ENCODE measurements at places on chromosomes 12 and 14.

DNA sequence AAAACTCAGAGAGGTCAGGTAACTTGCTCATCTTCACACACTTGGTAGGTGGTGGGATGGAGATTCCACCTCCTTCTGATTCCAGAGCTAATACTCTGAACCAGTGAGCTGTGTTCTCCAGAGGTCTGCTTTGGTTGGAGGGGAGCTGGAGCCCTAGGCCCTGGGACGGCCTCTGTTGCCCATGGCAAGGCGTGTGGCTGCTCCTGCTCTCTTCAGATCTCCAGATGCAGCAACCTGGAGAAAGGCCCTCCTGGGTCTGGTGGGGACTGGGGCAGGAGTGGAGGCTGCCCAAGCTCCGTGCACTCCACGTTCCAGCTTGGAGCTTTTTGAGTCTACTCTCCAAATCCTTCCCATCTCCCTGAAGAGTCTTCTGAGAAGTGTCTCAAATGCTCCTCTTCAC is 10.7 kb downstream of the CCND2 start:
- no peak for DNase-seq

- no peak for DNase-seq
Measured at GRCh38 chr12:42511656-42512055, 77.9 kb downstream of the PRICKLE1 start.

GRCh38 chr12:122079532-122080081 is 1.1 kb downstream of the MLXIP start:
- no peak for DNase-seq

GRCh38 chr12:58323676-58324075 is 382.3 kb downstream of the ATP23 start:
- DNase-seq = no peak

DNA sequence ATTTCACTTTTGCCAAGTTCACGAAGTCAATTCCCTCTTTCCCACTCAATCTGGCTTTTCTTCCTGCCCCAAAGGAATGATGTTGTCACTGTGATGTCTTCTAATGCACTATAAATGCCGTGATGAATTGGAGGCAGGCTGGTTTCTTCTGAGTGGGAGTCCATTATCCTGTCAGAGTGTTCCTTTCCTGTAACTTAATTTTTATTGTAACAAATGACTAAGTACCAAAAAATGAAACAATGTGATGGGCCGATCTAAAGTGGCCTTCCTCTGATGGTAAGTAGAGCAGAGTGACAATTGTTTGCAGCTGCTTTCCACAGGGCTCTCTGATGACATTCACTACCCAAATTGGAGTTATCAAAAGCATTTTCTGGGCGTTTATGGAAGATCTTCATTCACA is 22.2 kb downstream of the TMEM30B start:
- no peak for DNase-seq

DNA sequence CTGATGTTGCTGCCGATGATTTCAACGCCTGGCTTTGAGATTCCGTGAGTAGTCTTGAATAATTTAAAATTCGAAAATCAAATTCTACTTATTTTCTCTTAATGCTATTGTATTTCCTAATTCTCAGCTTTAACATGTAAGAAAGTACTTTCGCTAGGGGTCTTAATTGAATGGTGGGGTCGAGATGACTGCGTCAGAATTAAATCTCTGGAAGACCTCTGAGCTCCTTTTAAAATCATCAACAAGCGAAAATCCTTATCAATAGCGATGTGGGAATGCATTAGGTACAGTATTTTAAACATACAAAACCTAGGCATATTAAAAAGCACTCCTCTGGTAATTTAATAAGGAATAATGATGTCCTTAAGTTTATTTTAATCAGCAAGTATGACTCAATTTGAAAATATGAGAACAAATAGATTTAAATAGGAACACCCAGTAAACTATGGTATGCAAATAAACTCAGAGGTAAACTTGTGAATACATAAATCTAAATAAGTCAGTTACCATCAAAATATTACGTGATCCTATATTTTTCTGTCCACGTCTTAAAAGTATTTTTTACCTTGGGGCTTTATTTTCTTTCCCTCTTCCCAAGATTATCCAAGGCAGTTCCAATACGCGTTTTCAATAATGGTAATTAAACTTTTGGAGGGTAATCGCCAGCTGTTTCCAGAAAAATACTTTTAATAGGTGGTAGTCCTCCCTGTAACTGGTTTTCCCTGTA is 1.4 kb downstream of the FOXA1 start:
- no peak for DNase-seq

GRCh38 chr12:52836042-52836466 is 1.9 kb upstream of the KRT79 start:
- no peak for DNase-seq

DNA sequence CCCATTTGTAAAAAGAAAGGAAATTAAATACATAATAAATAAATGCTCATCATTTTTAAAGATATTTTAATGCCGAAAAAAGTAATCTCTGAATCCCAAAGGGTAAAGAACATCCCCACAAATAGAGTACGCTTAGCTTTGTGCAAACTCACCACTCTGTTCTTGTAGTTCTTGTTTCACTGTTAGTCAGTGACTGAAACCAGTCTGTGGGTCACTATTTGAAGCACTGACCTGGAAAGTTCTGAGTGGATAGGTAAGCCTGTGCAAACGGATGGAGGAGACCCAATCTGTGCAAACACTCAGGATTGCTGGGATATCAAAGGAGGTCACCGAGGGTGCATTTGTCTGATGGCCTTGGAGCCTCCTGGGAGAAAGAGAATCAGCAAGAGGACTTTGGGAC is 68.1 kb upstream of the TSPAN11 start:
- no peak for DNase-seq

DNA sequence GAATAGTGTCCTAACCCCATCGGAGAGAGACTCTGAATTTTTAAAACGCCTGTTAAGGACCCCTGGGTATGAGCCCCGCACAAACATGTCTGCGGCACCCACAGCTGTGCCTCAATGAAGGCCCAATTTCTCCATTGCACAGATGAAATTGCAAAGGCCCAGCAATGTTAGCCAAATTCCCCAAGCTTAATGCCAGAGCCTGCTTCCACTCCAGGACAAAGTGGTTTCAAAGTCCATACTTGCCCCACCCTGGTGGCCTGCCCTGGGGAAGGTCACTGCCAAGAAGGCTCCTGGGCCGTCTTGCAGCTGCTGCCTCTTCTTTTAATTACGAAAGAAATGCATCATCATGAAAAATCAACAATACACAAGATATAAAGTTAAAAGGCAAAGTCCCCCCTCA is 1179.7 kb downstream of the VRK1 start:
- no peak for DNase-seq

- no peak for DNase-seq
Measured at GRCh38 chr12:70691018-70691672, 53.9 kb upstream of the PTPRB start.

GRCh38 chr12:30603129-30603528 is 92.5 kb downstream of the IPO8 start:
- DNase-seq = no peak

DNA sequence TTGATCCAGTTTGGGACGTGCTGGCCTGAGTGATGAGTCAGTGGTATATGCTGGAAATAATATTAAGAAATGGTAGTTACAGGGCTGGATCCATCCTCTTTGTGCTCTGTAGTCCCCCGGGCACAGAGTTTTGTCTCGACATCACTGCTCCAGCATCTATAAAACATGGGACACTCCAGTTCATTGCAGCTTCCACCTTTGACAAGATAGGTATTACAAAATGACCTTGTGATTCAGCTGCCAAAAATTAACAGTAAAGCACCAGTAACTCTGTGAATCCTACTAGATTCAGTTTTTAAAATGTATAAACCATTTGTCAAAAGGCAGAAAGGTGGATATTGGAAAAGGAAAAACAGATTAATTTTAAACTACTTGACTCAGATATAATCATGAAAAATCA is 14.6 kb upstream of the GNG2 start:
- no peak for DNase-seq

- no peak for DNase-seq
Measured at GRCh38 chr12:118356809-118357256, 15.9 kb downstream of the TAOK3 start.

- DNase-seq = no peak
Measured at GRCh38 chr12:90368081-90368480, 586.9 kb downstream of the CCER1 start.

DNA sequence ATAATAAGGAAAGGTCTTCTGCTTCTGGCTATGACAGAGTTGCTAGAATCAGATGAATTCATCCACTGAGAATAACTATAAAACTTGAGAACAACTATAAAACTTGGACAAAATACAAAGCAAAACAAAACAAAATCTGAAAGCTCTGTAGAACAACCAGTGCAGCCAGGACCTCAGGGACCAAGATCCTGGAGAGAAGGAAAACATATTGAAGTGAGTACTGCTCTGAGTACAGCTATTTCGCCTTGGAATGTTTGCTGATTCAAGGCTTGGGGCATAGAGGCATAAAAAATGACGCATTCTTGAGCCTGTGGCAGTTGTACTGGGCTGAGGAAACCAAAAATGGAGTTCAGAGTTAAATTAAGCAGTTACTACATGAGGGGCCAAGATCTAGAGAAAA is 21.7 kb downstream of the FOXA1 start:
- DNase-seq = no peak

DNA sequence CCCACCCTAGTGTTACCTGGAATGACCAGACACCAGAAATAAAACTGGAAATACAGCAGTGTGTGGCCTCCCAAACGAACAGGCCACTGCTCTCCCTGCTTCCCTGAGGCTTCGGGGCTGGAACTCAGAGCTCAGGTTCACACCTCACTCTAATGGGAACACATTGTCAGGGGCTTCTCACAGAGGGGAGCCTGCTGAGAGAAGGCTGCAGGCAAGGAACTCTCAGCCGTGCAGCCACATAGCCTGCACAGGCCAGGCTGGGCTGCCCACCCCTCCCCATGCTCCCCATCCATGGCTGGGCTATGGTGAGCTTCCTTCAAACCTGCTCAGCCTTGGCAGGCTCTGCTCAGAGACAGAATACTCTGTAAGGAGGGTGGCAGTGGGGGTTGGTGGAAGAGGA is 302.5 kb downstream of the EMP1 start:
- no peak for DNase-seq

GRCh38 chr14:54444681-54445080 is 3.5 kb upstream of the CNIH1 start:
- DNase-seq = no peak

DNA sequence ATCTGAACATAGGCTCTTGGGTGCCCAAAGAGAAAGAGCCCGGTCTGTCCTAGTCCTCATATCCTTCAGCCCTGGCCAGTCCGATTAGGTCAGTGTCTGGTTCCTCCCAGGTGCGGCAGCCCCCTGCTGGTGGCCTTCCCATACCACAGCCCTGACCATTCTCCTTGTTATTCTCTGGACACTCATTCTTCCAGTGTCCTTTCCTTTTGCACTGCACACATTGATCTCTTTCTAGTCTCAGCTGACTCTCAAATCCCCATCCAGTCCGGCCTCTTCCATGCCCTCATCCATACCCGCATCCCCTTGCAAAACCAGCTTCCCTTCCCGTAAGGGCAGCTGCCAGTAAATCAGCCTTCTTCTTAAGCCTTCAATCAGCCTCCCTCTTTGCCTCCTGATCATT is 1316.3 kb downstream of the TMEM121 start:
- no peak for DNase-seq

- DNase-seq = no peak
Measured at GRCh38 chr14:76112889-76113624, 38.7 kb upstream of the GPATCH2L start.

GRCh38 chr12:69055280-69055679 is 122.3 kb upstream of the CPM start:
- DNase-seq = no peak

DNA sequence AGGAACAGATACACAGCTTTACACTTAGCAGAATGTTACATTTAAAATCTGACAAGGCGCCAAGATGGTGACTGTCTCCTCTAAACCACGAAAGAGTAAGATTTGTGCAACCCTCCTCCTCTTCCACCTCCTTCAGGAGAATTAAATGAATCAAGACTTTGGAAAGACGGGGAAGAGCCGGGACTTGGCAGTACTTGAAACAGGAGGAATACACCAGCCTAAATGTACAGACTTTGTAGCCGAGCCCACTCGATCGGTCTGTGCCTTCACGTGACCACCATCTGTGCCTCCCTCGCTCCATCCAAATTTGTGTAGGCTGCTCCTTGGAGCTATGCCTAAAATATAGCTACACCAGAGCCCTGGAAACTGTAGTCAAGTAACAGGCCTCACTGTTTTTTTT is 38.3 kb downstream of the SSPN start:
- DNase-seq = peak; percentile 69

GRCh38 chr14:101357038-101357437 is 204.3 kb upstream of the DIO3 start:
- no peak for DNase-seq

DNA sequence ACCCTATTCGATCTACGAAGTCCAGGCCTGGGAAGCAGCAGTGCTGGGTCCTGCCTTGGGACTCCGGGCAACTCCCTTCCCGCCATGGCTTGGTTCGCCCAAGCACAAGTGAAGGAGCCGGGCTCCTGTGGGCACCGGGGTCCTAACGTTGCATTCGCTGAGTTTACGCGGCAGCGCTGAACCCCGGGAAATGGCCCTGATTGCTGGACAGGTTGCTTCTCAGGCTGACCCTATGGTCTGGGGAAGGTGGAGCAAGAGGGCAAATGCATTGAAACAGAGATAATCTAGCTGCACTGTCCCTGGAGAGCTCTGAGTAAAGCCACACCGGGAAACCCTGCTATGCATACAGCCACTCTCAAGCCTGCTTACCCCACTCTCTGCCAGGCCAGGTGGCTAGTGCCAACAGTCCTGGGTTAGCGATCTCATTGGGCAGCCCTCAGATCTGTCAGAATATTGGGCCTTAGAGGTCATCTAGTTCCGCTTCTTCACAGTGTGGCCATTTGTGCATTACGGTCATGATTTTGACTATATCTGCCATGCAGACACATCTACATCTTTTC is 11.3 kb downstream of the SYNE3 start:
- DNase-seq = no peak

DNA sequence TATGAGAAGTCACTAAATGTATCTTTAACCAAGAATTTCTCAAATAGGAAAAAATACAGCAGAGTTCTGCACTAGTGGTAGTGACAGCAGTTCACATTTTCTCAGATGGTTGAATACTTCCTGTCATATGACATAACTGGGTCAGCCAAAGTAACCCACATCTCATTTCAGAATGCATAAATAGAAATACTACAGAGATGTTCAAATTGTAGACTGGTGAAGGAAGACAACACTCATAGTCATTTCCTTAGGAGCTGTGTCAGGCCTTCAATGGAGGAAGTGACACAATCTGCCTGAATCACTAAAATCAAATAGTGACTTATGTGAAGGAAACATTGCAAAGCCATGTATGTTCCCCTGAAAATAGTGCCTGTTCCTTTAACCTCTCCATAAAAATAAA is 32.4 kb downstream of the FERMT2 start:
- DNase-seq = no peak
